ENCODE measurements at places on chromosomes 11 and 22.

GRCh38 chr11:105274631-105275030 lies 135.1 kb upstream of the CARD18 start:
- no peak for DNase-seq

- DNase-seq: no peak
Observed at GRCh38 chr11:14029971-14030920, 67.7 kb downstream of the SPON1 start.

DNA sequence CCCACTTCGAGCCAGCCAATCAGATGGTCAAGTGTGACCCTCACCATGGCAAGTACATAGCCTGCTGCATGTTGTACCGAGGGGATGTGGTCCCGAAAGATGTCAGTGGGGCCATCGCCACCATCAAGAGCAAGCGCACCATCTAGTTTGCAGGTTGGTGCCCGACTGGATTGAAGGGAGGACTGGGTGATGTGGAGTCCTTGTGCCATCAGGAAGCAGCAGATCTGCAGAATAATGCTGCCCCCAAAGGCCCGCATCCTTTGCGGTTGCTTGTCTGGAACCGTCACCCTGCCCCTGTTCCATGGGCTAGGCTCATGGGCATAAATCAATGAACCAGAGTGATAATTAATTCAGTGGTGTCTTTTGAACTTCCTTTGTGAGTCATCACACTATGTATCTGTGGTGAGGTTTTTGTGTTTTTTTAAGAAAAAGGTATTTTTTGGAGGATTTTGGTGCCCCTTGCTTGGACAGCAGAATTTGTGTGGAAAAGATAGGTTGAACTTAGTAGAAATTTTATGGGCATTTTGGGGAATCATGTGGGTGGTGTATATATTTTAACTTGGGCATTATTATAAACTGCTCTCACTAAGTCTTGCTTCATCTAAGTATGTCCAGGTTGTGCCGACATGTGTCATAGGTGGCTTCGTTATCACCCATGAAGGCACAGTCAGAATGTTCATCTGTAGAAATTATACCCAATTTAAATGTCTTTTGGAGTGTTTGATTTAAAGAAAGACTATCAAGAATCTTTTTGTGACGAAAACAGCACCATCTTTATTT lies 22.3 kb downstream of the LRRC74B start:
- no peak for DNase-seq

- no peak for DNase-seq
Observed at GRCh38 chr11:120908461-120909181, 115.3 kb upstream of the TBCEL start.

GRCh38 chr22:40326905-40327735 lies 19.2 kb upstream of the ADSL start:
- peak; percentile 34 for DNase-seq

GRCh38 chr11:131688048-131688693 lies 317.8 kb downstream of the NTM start:
- DNase-seq: peak; percentile 60

DNA sequence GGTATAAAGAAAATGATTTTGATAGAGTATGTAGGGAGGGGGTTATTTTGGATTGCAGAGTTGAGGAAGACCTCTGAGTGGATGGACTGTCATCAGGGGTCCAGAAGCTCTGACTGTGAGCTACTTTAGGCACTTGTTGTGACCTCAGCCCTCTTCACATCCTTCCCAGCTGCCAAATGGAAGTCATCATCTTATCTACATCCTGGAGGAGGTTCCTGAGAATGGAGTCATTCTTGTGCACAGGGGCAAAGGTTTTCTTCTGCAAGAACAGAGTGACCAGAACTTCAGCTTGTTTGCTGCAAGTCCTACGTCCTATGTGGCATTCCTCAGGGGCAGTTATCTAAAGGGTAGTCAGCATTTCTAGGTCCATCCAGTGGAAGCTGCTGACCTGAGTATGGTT lies 393.8 kb downstream of the AASDHPPT start:
- DNase-seq: no peak

- no peak for DNase-seq
Observed at GRCh38 chr11:2889362-2890273, 4.0 kb upstream of the CDKN1C start.

- peak; percentile 56 for DNase-seq
Observed at GRCh38 chr22:21642584-21643448, 714 bp downstream of the SDF2L1 start.

- no peak for DNase-seq
Observed at GRCh38 chr11:75351791-75352587, 528 bp upstream of the ARRB1 start.

DNA sequence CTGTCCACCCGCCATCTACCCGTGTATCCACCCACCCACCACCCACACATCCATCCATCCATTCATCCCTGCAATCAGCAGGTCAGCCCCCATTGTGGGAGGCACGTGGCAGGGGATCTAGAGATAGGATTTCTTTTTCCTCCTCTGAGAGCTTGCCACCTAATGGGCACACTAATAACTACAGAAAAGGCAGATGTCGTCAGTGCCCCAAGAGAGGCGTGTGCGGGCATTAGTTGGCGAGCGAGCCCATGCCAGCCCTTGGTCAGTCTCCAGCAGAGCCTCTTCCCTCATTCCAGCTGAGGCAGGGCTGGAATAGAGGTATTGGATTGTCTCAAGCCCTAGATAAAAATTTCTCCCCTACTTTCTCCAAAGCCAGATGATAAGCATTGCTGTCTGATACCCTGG lies 9.7 kb downstream of the USP2 start:
- DNase-seq: no peak

DNA sequence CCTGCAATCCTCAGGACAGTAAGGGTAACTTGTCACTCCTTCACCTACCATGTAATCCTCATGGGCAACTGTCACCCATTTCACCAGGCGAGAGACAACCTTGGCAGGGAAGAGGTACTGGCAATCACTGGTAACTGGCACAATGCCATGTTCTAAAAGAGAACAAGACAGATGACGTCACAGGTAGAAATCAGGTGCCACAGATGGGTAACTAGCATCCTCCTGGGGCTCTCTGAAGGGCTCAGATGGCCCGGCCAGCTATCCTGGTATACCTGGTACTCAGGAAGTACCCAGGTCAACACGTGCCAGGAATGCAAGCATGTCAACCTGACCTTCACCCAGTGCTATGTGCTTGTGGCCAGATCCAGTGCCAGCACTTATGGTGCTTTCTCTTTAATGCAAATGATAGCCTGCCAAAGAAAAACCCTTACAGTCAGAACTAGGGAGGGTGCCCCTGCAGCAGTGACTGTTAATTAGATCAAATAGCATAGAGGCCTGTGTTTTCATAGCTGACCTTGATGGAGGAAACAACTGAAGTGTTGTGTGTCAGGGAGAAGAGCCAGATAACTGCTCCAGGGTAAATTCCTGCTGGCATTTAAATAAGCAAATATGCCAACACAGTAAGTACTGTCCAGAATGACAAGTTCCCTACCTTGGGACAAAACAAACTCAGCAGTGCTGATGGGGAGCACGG lies 36.2 kb downstream of the THOC5 start:
- no peak for DNase-seq

GRCh38 chr22:30841273-30841672 lies 127.3 kb downstream of the MORC2 start:
- no peak for DNase-seq

DNA sequence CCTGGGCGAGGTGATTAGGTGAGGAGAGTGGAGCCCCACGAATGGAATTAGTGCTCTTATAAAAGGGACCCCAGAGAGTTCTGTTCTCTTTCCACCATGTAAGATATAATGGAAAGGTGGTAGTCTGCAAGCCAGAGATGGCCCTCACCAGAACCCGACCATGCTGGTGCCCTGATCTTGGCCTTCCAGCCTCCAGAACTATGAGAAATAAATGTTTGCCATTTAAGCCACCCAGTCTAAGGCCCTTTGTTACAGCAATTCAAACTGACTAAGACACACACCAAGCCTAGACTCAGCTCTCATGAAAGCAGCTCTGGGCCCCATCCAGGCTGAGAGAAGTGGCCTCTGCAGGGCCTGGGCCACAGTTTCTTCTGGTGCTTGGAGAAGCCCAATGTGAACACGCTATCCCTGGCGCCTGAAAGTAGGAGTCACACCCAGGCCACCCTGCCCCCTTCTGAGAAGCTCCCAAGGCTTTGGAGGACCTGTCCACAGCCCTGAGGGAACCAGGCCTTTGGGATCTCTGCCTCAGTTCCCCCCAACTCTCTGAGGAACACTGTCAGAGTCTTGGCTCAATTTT lies 35.3 kb upstream of the LYVE1 start:
- DNase-seq: no peak

- no peak for DNase-seq
Observed at GRCh38 chr11:104637662-104638170, 260.5 kb downstream of the CASP12 start.

DNA sequence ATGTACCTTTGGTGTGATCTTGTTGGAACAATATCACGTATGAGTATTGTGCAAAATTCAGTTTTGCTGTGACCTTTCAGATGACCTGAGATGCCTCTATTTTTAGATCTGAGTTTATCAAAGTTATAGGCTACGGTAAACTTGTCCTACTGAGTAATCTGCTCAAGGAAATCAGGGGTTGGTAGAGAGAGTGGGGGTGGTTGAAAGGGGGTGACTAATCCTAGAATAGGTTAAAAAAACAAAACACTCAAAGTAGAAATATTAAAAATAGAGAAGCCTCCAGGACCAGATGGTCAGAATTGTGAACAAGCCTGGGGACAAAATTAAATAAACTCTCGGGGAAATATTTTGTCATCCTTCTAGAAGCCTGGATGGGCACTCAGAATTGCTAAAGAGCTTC lies 59.9 kb upstream of the C11orf87 start:
- DNase-seq: peak; percentile 53

DNA sequence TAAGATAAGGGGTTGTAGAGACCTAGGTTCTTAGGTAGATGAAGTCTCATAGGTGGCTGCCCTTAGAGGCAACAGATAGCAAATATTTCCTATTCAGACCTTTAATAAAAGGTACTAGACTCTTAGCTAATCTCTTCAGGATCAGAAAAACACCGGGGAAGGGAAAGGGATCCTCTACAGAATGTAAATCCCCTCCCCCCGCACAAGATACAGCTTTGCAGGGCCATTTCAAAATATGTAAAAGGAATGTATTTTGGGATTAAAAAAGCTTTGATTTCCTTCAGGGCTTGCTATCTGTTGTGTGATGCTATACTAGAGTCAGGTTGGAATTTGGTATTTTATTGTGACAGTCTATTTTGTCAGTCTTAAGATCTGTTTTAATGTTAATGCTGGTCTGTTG lies 113.2 kb downstream of the SWAP70 start:
- DNase-seq: no peak

- no peak for DNase-seq
Observed at GRCh38 chr22:24437091-24437490, 9.7 kb downstream of the ADORA2A start.

GRCh38 chr11:47359586-47359985 lies 7.1 kb upstream of the MYBPC3 start:
- DNase-seq: no peak

GRCh38 chr11:14614091-14614622 lies 29.4 kb upstream of the PDE3B start:
- no peak for DNase-seq

DNA sequence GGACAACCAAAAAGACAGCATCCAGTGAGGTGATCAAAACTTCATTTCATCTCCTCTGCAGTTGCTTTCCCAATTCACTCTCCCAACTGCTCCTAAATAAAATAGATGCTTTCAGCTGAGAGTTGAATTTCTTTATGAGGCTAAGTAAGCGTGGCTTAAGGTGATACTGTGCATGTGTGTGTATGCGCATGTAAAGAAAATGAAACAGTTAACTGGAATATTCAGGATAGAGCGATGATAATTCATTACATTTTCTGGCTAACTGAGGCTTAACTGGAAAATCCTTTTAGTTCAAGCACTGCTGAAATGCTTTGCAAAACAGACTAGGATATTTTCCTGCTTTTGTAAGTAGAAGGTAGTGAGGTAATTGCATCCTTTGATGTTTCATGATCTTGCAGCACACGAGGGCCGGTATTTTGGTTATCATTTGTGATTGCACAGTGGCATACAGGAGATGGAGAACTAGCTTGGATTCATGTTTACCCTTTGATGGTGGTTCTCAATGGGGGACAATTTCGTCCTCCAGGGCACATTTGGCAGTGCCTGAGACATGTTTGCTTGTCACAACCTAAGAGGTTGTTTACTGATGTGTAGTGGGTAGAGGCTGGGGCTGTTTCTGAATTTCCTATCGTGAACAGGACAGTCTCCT lies 71.2 kb downstream of the ZBTB16 start:
- no peak for DNase-seq

GRCh38 chr22:23067023-23067650 lies 3.2 kb upstream of the GNAZ start:
- no peak for DNase-seq

DNA sequence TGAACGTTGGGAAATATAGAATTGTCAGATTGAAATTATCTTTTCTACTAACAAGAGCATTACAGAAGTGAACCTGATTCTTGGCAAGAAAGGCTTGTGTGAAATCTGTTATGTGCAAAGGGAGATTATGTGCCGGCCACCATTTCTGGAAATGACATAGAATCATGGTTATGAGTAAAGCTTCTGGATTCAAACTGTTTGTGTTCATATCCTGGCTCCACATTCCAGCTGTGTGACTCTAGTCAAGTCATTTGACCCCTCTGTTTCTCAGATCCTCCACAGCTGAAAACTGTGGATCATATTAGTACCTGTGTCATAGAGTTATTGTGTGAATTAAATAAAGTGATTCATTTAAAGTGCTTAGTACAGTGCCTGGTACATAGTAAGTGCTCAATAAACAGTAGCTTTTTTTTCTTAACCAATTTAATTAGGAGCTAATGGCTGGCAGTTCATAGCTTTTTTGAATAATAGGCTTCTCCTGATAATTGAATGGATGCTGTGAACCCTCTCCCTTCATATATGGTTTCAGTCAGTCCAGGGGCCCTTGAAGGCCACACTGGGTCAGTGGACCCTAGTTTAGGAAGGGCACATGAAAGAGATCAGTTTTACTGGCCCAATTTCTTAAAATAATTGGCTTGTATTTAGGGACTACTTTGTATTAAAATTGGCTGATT lies 34.6 kb downstream of the EHF start:
- DNase-seq: peak; percentile 77

GRCh38 chr11:45384711-45385241 lies 98.6 kb upstream of the SYT13 start:
- DNase-seq: no peak

- peak; percentile 56 for DNase-seq
Observed at GRCh38 chr22:27719535-27720227, 81.9 kb downstream of the MN1 start.

DNA sequence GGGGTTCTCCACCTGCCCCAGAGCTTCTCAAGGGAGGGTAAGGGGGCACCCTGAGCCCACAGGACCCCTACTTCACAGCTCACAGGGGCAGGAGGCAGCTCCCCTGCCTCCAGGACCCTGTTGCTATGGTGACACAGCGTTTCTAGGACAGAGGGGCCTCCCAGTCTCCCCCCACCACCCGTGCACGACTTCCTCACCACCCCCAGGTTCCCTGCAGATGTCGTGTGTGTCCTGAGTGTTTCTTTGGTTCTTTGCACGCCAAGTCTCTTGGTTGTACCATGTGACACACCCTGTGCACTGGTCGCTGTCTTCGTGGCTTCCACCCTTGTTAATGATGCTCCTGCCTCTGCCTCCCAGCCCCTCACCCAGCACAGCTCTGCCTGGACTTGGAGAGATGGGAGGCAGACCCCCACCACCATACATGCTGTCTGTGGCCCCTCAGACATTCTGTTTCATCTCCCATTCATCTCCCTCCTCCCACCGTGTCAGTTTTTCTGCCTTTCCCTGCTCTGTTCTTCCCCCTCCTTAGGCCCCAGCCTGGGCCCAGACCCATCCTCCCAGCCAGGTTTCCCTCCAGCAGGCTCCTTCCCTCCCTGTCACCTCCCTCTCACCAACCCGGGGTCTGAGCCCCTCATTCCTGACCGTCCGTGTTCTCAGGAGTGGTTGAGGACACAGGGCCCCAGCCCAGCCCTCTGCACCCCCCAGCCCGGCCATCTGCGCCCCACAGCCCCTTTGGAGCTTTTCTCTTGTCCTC lies 24.5 kb upstream of the RAB1B start:
- DNase-seq: no peak
